ENCODE measurements at places on chromosomes 6 and 20.

DNA sequence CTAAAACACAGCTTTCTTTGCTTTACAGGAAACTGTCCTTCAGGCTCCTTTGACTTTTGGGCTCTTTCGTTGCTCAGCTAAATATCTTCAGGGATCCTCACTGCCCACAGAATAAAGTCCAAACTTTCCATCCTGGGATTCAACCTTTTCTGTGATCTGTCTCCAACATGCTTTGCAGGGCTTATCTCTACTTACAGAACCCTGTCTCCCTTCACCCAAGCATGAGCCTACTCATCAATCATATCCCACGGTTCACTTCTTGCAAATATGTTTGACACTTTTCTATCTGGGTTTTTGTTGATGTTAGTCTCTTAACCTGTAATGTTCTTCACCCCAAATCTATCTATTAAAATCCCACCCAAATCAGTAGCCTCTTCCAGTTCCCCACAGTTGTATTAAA, 327.3 kb upstream of the RNF24 start:
- no peak for DNase-seq

DNA sequence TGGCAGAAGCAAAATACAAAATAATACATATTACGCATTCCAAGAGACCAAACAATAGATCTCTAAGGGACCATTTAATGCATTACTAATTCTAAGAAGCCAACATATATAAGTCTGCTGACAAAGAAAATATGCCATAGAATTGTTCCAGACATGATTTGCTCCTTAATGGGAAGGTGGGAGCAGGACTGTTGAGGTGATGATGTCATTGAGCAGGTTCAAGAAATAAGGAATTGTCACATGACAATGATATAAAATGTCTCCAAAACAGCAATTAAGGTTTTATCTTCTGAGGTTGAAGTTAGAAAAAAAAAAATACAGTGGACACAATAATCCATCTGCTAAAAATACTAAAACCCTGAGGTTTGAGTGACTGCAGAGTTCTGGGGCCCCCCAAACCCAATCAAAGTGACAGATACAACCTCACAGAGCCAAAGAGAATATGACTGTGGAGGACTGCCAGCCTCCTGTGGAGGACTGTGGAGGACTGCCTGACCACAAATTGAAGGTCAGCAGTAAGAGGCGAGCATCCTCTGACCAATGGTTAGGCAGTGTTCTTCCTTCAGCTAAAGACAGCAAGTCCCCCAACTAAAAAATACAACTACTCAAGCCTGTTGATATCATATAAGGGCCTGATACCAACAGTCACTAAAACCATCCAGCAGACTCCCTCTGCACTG, 39.0 kb downstream of the TOMM6 start:
- DNase-seq, result no peak

DNA sequence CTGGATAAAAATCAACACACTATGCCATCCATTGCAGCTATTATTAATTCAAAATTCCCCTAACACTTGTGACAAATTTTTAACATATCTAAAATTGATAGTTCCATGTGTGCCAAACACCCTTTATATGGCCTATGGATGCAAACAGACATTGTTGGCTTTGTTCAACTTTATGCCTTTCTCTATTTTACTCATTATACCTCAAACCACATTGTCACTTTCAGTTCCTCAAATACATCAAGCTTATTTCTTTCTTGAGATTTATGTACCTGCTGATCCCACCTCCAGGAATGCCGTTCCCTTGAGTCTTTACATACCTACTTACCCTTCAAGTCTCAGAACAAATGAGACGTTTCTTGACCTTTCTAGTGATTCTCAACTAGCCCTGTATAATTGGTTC, 193.5 kb upstream of the PLN start:
- no peak for DNase-seq

- DNase-seq, result peak; percentile 22
Observed at GRCh38 chr6:163260111-163260895, 154.2 kb upstream of the QKI start.

- DNase-seq, result no peak
Observed at GRCh38 chr6:1702580-1703051, 92.9 kb downstream of the FOXC1 start.

- peak; percentile 66 for DNase-seq
Observed at GRCh38 chr6:84762220-84763002, 2.0 kb downstream of the TBX18 start.

DNA sequence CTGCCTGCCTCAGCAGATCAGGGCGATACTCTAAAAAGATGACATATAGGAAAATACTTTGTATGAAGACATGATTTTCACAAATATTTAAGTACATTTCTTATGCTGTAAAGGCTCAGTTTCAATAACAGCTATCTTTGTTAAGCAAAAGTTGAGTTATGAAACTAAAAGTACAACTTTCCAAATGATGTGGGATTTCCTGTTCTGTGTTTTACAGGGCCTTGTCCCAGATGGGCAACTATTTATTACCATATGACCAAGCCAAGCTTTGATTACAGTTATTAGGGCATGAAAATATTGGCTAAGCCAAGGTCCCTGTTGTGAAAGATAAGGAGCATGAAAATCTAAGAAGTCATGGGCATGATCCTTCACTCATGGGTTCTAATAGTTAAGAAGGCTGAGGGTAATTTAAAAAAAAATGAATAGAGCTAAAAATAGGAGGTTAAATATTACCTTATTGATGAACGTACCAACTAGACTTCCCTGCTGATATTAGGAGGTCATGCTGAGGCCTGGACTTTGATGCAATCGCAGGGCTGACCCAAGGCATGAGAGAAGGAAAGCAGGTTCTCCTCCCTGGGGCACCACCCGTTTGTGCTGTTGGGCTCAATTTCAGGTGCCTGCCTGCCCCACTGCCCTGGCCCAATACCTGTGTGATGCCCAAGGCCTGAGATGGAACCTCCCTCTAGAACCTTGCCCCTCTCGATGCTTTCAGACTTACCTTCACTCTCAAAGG, 294.4 kb upstream of the PRDM1 start:
- no peak for DNase-seq

GRCh38 chr6:26234421-26235301, 130.3 kb upstream of the BTN3A2 start:
- DNase-seq, result peak; percentile 94

DNA sequence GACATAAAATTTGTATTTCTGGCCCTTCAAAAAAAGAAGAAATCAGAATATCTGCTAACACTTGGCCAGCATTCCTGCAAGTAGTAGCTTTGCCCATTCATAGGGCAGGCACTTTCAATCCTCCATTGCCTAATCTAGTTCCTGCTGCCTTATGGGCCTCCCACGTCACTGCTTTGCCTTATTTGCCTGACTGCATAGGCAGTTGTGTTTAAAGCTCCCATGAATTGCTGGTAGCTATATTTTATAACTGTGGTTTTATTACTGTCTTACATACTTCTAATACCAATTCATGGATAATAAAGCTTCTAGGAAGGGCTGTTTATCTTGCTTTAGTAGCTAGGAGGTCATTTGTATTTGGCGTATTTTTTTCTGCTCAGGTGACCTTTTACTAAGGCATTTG, 7.7 kb upstream of the SLC35A1 start:
- DNase-seq, result no peak

- DNase-seq, result peak; percentile 45
Observed at GRCh38 chr6:142872376-142872775, 72.6 kb downstream of the HIVEP2 start.

GRCh38 chr6:32940656-32941213, at the start of gene HLA-DMB:
HLA-DMB (minus strand) TSS chr6:32941028; CDS start chr6:32940807, 221 bp downstream.
- peak; percentile 64 for DNase-seq

DNA sequence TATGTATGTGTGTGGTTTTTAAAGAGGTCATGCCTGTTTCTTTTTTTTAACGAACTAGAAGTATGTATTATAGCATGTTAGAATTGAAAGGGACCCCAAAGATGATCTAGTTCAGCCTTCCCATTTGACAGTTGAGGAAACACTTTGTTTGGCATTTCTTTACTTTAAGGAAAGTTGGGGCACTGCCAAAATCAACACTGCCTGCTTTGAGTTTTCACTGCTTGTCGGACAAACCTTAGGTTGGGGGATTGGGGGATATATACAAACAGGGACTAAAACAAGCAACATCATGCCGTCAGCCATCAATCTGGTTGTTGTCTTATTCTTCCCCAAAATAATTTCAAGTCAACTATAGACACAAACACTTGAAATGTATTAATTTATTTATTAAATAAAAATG, 14.1 kb upstream of the CALHM6 start:
- no peak for DNase-seq

DNA sequence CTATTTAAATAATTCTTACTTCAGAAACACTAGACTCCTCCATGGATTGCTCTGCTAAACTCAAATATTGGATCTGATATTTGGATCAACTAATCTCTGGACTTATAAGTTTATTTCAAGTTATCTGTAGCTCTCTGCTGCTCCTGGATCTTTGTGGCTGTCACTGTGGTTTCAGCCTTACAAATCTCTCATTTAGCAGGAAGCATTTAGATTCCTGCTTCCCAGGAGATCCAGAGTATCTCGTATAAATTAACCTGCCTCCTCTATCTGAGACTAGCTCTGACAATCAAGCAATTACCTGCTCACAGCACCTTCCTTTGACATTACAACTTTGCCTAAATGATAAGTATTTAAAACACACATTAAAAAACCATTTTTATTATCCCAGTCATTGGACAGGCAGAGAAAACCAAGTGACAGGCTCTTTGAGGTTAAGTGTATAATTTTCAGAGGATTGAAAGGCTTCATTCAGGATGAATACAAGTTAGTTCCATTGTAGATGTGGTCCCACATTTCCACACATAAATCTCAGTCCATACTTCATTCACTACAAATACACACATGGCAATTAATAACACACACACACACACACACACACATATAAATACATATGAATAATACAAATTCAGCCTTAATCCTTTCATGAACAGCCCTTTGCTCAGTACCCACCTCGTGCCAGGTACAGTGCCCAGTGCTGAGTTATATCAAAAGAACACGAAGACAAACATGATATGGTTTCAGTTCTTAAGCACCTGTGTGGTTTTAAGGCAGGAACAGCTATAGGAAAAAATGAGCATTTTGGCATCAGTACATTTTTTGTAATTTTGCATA, 55.5 kb upstream of the PLCB1 start:
- DNase-seq, result no peak

GRCh38 chr6:47353871-47354270, 44.2 kb upstream of the TNFRSF21 start:
- no peak for DNase-seq

- DNase-seq, result peak; percentile 30
Observed at GRCh38 chr6:41939176-41939847, 2.3 kb downstream of the CCND3 start.

DNA sequence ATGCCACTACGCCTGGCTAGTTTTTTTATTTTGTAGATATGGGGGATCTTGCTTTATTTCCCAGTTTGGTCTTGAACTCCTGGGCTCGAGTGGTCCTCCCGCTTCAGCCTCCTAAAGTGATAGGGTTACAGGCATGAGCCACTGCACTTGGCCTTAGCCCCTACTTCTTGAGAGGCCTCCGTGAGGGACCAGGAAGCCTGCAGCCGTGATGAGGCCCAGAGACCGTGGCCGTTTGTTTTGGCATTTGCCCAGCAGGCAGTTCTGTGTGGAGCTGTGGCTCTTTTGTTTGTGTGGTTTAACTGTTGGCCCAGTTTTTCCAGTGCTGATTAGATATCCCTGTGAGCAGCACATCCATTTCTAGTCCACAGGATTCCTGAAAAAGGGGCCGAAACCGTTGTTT, 39.8 kb downstream of the SRSF3 start:
- peak; percentile 90 for DNase-seq

GRCh38 chr6:7681449-7681848, 44.5 kb upstream of the BMP6 start:
- DNase-seq, result no peak

- DNase-seq, result no peak
Observed at GRCh38 chr20:4445784-4446183, 275.9 kb upstream of the PRND start.

DNA sequence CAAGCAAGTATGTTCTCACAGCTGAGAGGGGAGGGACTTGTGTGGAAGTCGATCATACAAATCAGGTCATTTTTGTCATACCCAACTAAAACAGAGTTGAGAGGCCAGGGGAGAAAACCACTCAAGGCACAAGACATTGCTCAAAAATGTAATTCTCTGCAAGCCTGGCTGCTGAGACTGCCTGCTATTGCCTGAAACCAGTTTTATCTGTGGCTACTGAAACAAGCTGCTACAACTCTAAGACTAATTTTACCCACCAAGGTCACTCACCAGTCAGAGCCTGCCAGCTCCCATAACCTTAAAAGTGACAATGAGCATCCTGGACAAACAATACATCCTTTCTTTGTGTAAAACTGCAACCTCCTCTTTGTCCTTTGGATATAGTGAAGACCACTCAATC, 54.1 kb upstream of the CST7 start:
- no peak for DNase-seq

GRCh38 chr6:123276546-123276980, 280.5 kb downstream of the CLVS2 start:
- peak; percentile 10 for DNase-seq

GRCh38 chr6:142207265-142207877, 60.3 kb downstream of the VTA1 start:
- peak; percentile 62 for DNase-seq

- no peak for DNase-seq
Observed at GRCh38 chr6:26362836-26363220, 2.2 kb upstream of the BTN3A2 start.

DNA sequence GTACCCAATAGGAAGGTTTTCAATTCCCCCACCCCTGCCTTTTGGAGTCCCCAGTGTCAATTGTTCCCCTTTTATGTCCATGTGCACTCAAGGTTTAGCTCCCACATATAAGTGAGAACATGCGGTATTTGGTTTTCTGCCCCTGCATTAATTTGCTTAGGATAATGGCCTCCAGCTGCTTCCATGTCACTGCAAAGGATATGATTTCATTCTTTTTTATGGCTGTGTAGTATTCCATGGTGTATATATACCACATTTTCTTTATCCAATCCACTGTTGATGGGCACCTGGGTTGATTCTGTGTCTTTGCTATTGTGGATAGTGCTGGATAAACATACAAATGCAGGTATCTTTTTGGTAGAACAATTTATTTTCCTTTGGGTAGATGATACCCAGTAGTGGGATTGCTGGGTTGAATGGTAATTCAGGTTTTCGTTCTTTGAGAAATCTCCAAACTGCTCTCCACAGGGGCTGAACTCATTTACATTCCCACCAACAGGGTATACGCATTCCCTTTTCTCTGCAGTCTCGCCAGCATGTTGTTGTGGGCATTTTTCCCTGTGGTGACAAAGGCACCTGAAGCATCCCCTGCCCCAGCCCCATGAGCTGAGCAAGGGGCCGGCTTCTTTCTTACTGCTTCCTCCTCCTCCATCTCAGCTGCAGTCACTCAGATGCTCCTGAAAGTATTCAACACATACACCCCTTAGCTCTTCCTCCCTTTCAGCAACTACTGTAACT, 66.7 kb downstream of the ELOVL2 start:
- no peak for DNase-seq
